ENCODE measurements at places on chromosomes 2 and 18.

- no peak for DNase-seq
These were observed 19.9 kb downstream of the EFEMP1 start for GRCh38 chr2:55903727-55904126.

- no peak for DNase-seq
These were observed 1657.0 kb downstream of the LRP1B start for GRCh38 chr2:140473851-140474250.

DNA sequence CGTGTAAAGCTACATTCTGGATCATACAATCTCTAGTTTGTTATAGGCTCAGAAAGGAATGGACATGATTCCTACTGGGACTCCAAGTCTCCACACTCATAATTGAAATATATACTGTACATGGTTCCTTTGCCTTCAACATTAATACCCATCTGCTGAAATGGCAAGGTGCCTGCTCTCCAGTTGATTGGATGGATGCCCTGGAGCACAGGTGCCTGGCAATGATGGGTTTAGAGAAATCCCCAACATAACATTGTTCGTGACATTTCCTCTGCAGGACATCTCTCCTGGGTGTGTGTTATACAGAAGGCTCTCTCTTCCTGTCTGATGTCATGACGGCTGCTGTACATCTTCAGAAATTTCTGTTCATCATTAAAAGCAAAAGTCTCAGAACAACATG, 449.7 kb upstream of the CWC22 start:
- no peak for DNase-seq

DNA sequence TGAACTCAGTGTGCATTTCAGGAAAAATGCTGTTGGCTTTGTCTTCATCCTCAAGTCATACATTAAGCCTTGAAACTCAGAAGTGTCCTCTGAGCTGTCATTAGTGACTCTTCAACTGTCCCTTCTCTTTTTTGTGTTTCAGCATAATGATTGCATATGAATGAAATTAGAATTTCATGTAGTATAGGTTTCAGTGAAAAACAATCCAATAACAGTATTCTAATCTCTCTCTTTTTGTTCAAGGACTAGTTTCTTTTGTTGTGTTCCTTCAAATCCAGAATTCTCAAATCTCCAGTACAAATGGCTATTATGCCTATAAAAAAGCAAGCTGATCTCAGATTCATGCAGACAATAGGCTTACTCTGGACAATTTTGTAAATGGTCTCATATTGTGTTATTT, 133.5 kb downstream of the QPCT start:
- no peak for DNase-seq

All from T-helper 2 cell treated with Interferon-gamma antibody and Interleukin-4, amounts not matched to agents 5 μg/mL and 100 μg/mL, for 36 hours (primary cell).